BE2C (cell line): ENCODE measurements at places on chromosomes 12 and 14.

- no peak for DNase-seq
Observed at GRCh38 chr12:33205981-33206380, 233.6 kb downstream of the SYT10 start.

GRCh38 chr12:88388566-88389540, 191.4 kb downstream of the KITLG start:
- DNase-seq, result no peak

DNA sequence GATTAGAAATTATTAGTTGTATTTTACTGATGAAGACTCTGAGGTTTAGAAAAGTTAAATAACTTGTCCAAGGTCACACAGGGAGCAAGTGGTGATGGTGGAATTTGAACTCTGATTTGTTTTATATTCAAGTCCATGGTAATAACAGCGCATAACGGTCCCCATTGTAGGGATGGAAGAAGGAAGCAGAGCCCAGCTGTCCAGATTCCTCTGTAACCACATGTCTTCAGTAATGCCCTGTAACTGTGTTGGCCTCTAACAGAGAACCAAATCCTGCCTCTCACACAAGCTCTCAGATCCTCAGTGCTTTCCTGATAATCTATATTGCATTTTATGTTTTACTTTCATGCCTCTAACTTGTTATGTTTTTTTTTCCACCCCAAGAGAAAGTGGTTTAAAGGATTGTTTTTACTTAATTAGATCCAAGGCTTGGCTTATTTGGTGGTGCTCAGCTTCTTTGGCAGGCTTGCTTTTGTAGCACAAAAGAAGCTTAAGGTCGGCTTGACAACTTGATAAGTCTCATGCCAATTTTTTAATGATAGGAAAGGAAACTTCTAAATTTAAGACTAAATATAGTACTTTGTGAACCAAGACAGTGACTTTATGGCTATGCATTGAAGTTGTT, 105.1 kb upstream of the SEL1L start:
- DNase-seq, result no peak

GRCh38 chr12:43882578-43883178, 46.8 kb downstream of the TMEM117 start:
- peak; percentile 23 for DNase-seq

DNA sequence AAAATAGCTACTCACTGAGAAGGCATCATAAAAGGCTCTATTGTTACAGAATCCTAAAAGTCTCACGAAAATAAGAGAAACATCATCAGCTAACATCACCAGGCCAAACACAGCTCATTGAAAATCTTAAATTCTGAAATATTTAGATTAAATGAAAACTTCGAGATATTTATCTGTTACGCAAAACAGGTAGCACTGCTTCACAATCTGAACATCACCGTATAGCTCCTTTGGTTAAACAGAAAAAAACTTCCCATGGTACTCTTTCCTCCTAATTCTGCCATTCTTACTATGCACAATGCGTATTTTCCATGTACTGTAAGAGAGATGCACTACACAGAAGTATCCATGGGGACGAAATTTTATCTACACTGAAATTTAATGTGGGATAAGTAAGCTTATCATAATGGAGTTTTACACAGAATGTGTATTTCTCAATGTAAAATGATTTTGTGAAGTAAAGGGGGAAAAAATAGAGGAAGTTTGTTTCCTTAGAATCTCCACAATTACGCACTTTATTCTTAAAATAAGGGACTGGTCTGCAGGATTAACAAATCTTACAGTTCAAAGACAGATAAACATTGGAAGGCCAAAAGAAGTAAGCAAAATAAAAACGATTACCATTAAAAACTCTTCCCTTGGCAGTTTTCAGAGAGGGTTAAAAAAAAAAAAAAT, 1.9 kb downstream of the SGPP1 start:
- no peak for DNase-seq

DNA sequence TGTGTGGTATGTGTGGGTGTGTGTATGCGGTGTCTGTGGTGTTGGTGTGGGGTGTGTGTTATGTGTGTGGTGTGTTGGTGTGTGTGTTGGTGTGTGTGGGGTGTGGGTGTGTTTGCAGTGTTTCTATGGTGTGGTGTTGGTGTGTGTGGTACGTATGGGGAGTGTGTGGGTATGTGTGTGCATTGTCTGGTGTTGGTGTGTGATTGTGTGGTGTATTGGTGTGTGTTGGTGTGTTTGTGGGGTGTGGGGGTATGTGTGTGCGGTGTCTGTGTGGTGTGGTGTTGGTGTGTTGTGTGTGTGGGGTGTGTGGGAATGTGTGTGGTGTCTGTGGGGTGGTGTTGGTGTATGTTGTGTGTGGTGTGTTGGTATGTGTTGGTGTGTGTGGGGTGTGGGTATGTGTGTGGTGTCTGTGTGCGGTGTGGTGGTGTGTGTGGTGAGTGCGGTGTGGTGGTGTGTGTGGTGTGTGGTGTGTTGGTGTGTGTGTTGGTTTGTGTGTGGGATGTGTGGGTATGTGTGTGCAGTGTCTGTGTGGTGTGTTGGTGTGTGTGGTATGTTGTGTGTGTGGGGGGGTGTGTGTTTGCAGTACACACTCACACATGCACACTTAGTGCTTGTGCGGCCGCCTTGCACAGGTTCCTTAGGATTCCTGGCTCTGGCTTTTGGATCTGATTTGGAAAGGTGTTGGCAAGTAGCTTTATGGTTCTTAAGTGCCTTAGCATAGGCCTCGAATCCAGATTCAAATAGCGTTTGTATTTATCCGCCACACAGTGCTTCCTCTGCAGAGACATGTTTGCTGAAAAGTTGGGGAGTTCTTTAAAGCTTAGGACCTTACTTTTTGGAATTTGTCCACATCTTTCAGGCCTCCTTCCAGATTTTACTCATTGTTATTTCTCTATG, 16.4 kb downstream of the MLXIP start:
- DNase-seq, result no peak

GRCh38 chr12:111434049-111434448, 28.3 kb downstream of the SH2B3 start:
- no peak for DNase-seq

- no peak for DNase-seq
Observed at GRCh38 chr14:68285421-68286179, 466.0 kb downstream of the RAD51B start.

DNA sequence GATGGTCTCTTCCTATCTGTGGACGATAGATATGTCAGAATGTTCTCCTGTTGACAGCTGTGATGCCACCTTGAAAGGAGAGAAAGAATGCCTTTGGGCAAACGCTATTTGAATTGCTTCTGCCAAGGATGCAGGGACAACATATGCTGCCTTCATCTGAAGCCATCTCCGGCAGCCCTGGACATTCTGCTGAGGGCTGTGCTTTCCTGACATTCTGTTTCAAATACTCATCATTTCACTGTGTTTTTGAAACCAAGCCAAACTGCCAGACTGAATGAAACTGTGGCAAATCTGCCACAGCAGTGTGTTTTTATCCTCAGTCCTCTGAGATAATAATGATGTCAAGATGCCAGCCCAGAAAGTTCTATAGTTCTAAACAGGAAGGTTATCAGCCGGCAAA, 85.8 kb upstream of the BCAT1 start:
- no peak for DNase-seq

- DNase-seq, result no peak
Observed at GRCh38 chr14:62347562-62348011, 585.4 kb downstream of the SNAPC1 start.

GRCh38 chr14:32259368-32260013, 56.4 kb upstream of the RNU6-8 start:
- peak; percentile 63 for DNase-seq

GRCh38 chr12:133264173-133264572, 28.5 kb upstream of the ANHX start:
- DNase-seq, result no peak

DNA sequence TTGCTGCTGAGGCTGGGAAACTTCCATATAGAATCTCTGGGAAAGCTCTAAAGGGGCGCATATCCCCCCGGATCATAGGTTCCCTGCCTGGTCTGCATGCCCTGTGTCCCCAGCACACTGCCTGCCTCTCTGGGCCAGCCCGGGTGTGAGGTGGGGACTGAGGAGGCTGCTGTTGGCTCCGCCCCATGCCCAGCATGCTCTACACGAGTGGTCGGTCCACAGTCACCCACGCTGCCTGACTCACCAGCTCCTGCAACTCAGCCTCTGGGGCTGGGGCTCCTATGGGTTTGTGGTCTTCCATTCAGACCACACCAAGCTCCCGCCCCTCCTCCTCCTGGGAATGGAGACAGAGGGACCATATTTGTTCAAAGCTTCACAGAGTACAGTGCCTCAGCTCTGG, 88.5 kb upstream of the ANO2 start:
- no peak for DNase-seq

DNA sequence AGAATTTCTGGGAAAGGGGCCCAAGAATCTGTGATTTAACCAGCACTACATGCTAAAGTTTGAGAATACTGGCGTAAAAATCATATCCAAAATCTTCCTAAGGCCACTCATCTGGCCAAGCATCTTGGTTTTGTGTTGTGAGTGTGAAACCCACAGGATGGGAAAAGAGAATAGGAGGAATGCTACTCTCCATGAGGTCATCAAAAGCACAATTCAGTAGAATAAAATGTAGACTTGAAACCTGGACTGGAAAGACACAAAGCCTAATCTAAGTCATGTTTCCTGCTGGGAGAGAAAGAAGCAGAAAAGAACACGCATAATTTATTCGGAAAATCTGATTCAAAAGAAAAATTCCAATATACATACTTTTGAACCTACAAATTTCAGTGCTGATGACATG, 42.3 kb downstream of the NR1H4 start:
- DNase-seq, result no peak

DNA sequence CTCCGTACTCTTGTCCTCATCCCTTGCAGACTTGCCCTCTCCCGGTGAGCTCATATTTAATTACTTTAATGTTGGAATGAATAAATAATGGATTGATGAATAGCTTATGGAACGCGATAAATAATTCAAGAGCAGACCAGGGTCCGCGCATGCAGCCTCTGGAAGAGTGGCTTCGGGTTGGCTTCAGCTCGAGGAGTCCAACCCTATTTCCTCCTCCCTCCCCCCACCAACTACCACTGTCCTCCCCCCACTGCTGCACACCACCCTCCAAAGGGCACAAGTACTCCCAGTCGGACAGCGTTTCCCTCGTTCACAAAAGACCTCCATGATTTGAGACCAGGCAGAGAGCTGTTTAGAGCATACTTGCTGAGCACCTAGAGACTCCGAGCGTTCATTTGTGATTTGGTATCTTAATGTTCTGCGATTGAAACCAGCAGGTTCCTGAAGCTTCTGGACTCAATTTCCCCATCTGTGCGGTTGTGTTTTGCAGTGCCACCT, 647 bp upstream of the SIX1 start:
- no peak for DNase-seq

DNA sequence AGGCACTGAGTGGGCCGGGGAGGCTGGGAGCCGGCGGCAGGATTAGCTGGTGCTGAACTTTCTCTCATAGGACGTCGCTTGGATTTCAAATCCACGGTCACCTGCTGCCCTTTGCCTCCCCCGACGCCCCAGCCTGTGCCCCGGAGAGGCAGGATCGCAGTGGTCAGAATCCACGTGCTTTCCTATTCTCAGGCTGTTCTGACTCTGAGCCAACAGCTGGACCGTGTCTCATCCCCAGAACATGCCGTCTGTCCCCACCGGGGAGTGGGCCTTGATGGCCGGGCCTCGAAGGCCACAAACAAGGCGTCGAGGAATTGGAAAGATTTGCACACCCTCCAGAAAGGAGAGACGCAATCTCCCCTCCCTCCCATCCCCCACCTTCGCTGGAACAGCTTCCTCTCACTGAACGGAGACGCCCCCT, 18.5 kb upstream of the MLXIP start:
- no peak for DNase-seq

DNA sequence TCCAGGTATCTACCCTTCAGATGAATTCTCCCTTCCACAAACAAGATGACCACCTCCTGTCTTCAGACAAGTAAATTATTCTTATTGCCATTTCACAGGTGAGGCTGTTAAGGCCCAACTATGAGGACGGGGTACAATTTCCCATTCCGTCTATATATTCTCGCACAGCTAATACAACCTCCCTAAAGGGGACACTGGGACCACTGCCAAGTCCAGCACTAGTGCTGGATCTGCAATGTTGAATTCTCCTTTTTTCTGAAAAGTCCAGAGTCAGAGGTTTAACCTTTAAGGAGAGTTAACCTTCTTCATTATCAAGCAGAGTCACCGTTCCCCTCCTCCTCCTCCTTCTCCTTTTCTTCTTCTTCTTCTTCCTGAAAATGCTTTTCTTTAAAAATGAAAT, 130.4 kb upstream of the PARP11 start:
- no peak for DNase-seq

DNA sequence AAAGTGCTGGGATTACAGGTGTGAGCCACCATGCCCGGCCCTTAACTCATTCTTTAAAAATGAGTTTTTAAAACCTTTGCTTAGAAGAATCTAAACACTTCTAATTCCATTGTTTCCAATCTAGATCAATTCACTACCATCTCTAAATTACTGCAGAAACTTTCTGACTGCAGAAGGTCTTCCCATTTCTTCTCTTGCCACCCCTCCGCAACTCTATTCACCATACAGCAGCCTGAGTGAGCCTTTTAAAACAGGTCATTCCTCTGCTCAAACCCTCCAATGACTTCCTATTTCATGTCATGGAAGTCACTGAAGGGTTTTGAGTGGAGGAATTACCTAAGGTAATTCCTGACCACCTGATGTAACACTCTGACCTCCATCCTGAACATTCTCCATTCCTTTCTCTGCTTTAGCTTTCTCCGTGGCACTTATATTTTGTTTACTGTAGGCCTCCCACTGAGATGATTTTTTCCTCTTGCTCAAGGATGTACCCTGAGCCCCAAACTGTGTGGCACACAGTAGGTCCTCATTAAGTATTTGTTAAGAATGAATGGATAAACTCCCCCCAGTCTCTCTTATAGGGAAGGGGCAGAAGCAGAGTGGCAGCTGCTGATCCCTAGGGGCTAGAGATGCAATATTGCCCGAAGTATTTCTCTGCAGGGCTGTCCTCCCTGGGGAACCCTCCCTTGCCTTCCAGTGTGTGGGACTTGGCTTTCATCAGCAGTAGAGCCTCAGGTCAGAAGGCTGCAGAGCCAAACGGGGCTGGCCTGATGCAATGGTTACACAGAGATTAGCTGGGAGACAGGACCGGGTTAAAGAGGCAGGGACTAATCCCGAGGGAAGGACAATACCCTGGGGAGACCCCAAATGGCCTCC, 1.2 kb downstream of the DDIT3 start:
- peak; percentile 89 for DNase-seq

- no peak for DNase-seq
Observed at GRCh38 chr12:23753628-23754365, 195.7 kb downstream of the SOX5 start.

- no peak for DNase-seq
Observed at GRCh38 chr12:15540005-15540404, 217.7 kb downstream of the PTPRO start.

DNA sequence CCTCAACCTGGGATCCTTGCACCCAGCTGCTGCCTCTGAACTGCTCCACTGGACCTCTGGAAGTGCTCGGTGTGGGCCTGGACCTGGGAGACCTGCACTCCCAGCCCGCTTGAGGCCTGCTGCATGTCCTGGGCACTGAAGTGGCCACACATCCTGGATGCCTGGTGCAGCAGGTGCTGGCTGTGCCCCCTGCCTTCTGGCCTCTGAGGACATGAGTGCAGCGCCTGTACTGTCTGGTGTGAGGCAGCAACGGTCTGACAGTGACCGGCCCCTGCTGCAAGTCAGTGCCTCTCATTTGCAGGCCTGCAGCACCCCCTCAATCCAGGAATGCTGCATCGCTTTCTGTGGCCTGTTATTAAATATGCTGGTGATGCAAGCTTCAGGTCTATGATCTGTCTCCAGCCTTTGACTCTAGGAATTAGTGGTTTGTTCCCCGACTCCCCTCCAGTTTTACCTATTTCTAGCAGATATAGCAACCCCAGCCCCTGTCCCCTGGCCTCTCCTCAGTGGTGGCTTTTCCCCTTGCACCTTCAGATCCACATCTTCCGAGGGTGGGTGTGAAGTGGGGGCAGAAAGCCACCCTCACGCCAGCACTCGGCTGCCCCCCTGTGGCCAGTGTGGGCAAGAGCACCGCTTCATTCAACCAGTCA, 3.6 kb downstream of the SMIM41 start:
- peak; percentile 76 for DNase-seq
